ENCODE measurements at places on chromosomes 6 and 20. TPM values are rescaled to one million over a fixed set of nuclear protein-coding genes. Genes with fewer than 3 reads are reported as not detected.
A peak's percentile ranks its signal among the peaks of the same experiment; 100 is the strongest.

Gene GPR63
- 0.46 TPM for polyA plus RNA-seq

DNA sequence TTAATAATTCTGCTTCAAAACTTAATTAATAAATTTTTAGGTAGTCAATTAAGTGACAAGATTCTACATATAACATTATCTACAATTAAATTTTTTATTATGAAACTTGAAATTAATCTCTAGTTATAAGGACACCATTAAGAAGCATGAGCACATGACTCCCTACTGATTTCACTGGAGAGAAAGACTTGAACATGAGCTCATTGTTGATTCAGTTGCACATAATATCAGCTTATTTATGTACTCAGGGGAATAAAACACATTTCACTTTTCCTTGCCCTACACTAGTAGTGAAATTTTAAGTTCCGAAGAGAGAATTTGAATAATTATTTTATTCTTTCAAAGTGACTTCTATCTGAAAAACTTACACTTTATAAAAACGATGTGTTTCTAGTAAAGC lies 370.2 kb upstream of the EPHA7 start:
- DNase-seq, result no peak

DNA sequence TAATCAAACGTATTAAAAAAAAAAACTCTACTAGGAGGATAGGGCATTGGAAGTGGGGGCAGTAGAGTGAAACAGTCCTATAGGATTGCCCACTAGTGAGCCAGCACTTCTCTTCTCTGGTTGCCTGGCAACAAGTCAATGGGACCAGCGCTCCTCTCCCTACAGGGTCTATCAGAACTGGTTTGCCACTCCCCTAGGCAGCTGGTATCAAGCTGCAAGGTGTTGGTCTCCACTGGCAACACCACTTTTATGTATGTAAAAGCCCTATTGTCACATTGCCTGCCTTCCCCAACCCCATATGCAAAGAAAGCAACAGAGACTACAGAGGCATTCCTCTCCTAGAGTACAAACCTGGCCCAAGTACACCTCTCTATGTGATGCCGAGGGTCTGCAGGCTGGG lies 166.9 kb upstream of the MCHR2 start:
- no peak for DNase-seq

DNA sequence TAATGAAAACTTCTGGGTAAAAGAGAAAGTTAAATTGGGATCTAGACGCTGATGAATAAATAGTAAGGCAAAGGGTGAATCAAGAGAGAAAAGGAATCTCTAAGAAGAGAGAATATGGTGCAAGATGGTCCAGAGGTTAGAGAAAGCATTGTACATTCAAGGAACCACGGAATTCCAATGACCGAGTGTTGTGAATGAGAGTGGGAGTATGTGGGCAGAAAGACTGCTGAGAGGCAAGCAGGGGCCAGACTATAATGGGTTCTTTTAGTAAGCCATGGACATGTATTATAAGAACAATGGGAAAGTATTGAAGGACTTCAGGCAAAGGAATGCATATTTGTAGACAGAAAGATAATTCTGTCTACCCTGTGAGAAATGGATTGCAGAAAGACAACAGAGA lies 45.2 kb downstream of the SPTLC3 start:
- DNase-seq, result no peak

DNA sequence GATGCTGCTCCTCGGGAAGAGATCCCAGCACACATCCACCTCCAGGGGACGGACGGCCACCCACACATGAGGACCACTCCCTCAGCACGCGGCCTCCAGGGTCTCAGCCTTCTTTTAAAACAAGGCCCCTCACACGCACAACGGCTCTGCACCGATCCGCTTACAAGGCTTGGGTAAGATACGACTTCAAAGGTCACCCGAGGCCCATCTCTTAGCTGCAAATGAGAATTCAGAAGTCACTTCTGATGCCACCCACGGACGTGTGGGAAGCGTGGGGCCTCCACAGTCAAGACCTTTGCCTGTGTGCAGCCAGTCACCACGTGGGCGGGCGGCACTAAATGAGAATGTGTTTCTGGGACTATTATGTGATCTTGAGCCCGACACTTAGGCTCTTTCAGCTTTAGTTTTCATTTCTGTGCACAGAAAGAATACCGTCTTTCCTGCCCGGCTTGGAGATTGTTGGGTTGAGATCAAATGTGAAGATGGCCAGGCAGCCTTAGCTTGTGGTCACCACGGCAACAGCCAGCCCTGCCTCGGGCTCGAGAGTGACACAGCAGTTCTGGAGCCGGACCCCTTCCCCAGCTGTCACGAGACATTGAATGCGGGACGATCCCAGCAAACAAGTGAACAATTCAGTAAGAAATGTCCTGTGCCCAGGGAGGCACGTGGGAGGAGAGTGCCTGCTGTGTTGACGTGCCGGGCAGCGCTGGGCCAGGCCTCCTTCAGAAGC lies 91.6 kb downstream of the RAMACL start:
- DNase-seq, result peak; percentile 57

Gene OPRM1
- polyA plus RNA-seq, result not detected

Gene PRICKLE4
- polyA plus RNA-seq, result not detected

- no peak for DNase-seq
Observed at GRCh38 chr6:150201285-150201684, 58.4 kb downstream of the PPP1R14C start.

Gene ROS1
- not detected for polyA plus RNA-seq

DNA sequence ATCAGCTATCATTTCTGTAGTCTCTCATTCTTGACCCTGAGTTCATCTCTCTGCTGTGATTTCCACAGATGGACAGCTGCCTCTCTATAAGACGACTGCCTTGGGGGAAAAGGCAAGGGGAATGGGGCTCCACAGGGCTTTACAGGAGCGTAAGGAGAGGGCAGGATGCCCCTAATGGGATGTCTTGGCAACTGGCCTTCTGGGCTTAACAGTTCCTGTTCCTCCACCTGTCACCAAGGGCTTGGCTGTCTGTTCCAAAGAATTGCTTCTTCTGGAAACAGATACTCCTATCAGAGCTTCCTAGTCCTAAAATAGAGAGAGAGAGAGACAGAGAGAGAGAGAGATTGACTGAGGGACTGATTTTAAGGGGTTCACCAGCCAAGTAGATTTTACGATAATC lies 181.9 kb downstream of the TMEM200A start:
- DNase-seq, result no peak

GRCh38 chr6:29200767-29201662 lies 30.3 kb downstream of the OR2J2 start:
- DNase-seq, result no peak

DNA sequence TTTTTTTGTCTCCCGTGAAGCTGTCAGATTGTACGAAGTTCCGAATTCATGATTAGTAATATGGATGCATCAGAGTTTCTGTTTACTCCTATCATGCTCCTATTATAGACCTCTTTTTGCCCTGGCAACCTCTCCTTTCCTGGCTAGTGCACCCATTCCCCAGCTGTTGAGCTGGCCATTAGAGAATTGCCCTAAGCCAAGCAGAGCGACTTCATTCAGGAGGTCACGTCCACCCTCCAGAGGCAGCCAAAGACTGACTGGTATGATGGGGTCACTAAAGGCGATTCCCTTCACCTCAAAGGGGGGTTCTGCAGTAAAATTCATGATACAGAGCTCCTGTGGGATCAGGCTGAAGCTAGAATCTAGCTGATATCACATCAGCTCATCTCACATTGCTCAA lies 351.9 kb downstream of the BTBD3 start:
- DNase-seq, result no peak

DNA sequence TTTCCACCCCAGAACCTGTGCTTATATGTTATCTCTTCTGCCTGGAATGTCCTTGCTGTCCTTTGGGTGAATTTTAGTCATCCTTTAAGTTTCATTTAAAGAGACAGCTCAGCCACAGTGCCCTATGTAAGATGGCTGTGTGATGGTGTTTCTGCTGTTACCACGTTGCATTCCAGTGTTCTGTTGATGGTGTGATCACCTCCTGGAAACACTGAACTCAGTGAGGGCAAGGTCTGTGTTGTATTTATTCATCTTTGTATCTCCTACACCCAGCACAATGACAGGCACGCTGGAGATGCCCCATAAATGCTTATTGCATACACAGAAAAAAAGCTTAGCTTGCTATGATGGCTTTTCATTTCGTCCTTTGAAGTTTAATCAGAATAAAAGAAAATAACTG lies 102.5 kb downstream of the MAP3K7 start:
- no peak for DNase-seq

GRCh38 chr20:59938696-59939051 lies 1.4 kb downstream of the PPP1R3D start:
- DNase-seq, result peak; percentile 75

DNA sequence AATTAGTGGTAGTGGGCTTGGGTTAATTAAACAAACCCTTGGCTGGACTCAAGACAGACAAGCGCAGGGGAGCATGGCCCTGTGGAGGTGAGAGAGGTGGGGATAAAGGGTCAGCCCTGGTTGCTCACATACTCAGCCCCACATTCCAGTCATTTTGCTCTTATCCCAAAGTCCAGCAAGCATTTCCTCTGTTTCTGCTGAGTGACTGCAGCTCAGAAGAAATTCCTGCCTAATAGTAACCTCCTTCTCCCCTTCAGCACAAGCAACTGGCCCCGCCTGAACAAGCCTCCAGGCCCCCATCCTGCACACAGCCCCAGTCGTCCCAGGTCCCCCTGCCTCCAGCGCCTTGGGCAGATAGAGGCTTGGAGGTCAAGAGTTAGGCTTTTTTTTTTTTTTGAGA lies 3.6 kb upstream of the TFEB start:
- DNase-seq, result no peak

DNA sequence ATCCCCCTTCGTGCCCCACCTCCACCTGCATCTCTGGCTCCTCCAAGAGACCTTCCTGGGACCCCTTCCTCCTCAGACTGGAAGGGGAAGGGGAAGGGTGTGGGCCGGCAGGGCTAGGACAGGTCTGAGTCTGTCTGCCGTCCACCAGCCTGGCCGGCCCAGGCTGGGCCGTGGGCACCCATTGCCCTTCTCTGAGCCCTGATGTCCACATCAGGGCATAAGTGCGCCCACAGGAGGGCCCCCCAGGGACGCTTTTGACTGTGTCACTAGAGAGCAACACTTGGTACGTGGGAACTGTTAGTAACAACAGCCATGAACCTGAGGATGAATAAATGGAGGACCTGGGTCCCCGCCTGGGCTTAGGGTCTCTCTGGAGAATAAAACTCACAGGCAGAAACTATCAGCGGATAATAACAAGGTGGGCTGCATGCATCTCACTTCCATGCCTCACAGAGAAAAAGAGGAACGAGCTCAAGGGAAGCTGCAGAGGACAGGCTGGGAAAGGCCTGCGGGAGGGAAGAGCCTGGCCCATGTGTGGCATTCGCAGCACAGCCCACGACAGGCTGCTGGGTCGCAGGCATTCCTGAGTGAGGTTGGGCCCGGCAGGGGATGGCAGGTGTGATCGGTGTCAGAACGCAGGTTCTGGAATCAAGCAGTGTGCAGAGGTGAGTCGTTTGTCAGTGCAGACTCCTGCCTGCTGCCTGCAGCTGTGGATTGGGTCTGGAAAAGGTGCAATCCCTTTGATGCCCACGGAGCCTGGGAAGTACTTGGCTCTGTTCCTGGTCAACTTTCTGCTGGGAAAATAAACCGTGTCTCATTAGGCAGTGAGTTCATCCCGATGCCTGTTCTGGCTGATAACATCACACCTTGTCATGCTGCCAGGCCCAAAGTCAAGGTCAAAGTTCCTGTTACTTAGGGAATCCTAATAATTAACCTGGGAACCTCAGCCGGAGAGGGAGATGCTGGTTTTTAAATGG lies 60.9 kb downstream of the BCAS4 start:
- no peak for DNase-seq

- no peak for DNase-seq
Observed at GRCh38 chr6:23140871-23141270, 571.5 kb downstream of the HDGFL1 start.

DNA sequence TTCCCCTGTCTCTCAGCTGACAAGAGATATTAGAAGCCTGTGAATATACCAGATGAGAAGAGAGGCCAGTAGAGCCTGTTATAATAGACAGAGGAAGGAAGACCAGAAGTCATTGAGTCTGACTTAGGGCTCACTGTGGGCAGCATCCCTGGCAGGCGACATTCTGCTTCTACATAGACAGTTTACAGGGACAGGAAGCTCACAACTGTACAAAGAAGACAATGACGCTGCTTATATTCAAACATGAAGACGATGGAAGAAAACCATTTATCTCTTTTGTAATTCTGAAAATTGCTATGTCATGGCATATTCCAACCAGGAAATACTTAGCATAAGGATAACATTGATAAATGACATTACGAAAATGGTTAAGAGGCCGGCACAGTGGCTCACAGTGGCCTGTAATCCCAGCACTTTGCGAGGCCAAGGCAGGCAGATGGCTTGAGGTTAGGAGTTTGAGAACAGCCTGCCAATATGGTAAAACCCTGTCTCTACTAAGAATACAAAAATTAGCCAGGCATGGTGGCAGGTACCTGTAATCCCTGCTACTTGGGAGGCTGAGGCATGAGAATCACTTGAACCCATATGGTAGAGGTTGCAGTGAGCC lies 170.9 kb downstream of the UBE3D start:
- DNase-seq, result no peak

GRCh38 chr6:14235653-14236356 lies 118.2 kb downstream of the CD83 start:
- no peak for DNase-seq

- DNase-seq, result no peak
Observed at GRCh38 chr6:113500221-113500620, 356.9 kb upstream of the MARCKS start.

DNA sequence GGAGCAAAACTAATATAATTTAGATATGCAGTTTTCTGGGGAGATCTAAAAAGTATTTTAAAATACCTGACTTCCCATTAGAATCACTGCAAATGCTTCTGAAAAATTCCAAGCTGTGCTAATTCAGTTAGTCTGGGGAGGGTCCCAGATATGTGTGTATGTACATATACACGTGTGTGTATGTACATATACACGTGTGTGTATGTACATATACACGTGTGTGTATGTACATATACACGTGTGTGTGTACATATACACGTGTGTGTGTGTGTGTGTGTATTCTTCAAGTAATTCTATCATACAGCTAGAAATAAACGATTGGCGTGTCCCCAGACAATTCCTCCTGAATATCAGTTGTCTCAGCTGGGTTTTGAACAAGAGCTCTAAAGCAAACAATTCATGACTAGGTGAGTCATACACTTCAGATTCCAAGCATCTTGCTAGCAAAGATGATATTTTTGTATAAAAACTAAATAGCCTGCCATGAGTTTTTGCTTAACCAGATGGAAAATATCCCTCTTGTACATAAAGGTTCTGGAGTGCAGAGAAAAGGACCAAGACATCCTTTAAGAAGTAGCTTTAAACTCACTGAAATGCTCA lies 58.2 kb downstream of the SPACA1 start:
- no peak for DNase-seq

DNA sequence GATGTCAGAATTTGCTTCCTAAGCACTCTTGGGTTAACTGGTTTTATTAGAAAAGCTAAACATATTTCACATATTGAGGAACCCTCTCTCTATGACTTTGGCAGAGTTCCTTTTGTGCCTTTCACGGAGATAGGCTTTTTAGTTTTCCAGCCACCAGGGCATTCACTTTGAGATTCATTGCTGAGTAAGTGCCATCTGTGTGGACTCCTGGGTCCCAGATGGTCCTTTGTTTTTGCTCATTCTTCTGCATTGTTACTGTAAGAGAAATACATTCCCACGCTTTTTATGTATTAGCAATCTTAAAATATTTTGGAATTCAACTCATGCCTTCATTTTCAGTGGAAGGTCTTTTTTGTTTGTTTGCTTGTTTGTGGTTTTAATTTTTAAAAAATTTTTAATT lies 76.3 kb upstream of the PHACTR2 start:
- DNase-seq, result no peak
